ENCODE measurements at places on chromosomes 6 and 20. TPM values are rescaled to one million over a fixed set of nuclear protein-coding genes. Genes with fewer than 3 reads are reported as not detected.

GRCh38 chr20:50892394-50892793 lies 38.8 kb downstream of the ADNP start:
- DNase-seq, result no peak

The HLA-DRA gene
- total RNA-seq, result not detected

GRCh38 chr6:33178755-33179475 lies 13.4 kb downstream of the COL11A2 start:
- DNase-seq, result no peak

GRCh38 chr6:17710331-17710730 lies 3.6 kb upstream of the NUP153 start:
- DNase-seq, result no peak

Data from pulmonary artery endothelial cell (primary cell).